ENCODE measurements at places on chromosomes 2 and 18. TPM values are rescaled to one million over a fixed set of nuclear protein-coding genes. Genes with fewer than 3 reads are reported as not detected.

GRCh38 chr18:27752944-27753343 lies 424.0 kb downstream of the CDH2 start:
- DNase-seq = no peak

DNA sequence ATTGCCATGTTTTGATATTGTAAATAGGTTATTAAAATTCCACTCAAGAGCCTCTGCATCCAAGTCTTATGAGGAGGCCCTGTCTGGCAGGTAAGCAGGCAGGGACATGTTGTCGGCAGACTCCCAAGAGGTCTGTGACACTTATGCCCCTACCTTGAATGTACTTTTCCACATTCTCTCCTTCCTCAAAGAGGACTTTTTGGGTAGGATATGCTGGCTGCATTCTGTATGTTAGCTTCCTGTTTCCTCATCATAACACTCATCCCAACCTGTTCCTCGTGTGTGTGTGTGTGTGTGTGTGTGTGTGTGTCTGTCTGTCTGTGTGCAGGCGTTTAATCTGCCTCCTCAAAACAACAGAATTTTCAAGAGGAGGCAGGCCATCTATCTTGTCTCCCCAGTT lies 75.3 kb downstream of the USP40 start:
- no peak for DNase-seq

GRCh38 chr2:232203166-232203891 lies 175.2 kb upstream of the ALPP start:
- no peak for DNase-seq

GRCh38 chr2:69798290-69798908 lies 31.1 kb upstream of the GMCL1 start:
- DNase-seq = no peak

DNA sequence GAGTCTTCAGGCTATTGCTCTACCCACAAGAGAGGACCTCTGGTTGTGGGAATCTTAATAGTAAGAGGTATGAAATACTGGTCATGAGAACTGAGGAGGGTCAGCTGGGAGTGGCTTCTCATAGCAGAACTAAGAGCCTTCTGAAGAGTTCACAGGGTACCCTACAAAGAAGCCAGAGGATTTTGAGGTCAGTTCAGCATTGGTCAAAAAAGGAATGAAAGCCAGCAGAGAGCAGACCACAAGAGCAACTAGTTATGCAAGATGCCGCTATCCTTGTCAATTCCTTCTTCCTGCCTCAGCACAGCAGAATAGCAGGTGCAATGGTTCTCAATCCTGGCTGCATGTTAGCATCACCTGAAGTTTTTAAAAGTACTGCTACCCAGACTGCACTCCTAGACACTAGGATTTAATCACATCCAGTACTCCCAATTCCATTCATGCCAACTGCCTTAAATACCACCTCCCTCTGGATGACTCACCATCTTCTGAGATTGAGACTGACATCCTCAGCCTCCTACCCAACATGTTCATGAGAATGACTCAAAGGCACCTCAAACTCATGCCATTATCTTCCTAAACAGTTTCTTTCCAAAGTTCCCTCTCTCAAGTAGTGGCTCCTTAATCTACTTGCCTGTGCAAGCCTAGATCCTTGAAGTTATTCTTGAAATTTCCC lies 81.0 kb upstream of the RBMS1 start:
- no peak for DNase-seq

DNA sequence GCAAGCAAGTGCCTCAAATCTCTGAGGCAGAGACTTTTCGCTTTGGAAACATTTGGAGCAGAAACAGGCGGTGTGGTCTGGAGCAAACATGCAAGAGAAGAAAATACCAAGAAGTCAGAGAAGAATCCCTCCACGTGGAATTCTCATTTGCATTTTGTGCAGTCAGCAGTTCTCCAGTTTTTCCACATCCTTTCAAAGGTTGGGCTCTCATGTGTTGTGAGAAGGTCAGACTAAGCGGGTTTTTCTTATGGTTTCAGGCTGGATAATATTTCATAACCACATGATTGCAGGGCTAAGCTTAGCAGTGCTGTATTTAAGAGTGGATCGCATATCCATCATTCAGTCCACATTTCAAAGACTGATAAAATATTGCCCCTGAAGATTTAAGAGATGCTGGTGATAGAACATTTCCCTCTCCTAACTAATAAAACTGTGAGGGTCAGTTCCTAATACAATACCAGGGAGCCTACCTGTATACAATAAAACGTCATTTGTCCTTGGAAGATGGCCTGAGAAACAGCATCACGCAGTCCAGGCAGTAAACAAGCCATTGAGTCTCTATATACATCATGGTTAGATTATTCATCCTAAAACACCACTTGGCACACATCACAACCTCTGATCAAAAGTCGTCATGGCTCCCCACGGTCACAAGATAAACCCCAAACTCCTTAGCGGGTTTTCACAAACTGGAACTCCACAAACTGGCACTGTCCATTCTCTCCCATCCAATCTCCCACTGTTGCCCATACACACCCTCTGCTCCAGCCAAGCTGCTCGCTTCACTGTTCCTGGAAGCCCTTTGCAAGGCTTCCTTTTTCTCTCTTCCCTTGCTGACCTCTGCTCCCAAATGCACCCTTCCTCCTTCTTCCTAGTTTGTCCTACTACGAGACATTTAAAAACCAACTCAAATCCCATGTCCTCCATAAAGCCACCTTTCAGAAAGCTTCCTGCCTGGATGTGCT lies 31.5 kb downstream of the ANKRD44 start:
- no peak for DNase-seq

DNA sequence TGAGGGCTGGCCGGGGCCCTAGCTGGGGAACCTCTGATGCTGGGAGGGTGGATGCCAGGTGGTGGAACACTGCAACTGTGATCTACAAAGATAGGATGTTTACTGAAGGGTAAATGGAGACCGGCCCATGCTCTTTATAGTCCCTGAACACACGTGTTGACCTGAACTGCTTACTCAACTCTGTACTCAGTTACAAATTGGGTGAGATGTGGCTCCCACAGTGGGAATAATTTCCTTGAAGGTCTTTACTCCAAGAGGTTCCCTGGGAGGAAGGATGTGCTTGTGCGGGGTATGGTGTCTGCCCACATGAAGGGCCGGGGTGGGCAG lies 254.1 kb downstream of the PRKCE start:
- DNase-seq = no peak

MRPS9 gene
- total RNA-seq = 39.7 TPM

DCAF17 gene
- total RNA-seq = 23.4 TPM
